ENCODE measurements at places on chromosomes 12 and 14.

DNA sequence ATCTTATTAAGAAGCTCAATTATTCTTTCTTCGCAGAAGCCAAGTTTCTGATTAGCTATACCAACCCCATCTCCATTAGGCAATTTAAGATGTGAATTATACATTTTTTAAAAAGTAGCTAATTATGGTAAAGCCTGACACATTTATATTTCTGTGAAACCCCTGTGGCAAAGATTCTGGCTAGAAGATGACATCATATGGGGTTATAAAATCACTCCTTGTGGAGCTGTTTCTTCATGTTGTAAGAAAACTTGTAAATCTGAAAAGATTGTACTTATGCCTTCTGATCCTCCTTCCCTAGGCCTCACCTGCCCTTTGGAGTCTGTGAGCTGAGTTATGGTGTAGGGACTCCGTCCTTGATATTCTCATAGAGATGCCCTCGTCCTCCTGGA, 78.1 kb downstream of the CHST11 start:
- DNase-seq = no peak

DNA sequence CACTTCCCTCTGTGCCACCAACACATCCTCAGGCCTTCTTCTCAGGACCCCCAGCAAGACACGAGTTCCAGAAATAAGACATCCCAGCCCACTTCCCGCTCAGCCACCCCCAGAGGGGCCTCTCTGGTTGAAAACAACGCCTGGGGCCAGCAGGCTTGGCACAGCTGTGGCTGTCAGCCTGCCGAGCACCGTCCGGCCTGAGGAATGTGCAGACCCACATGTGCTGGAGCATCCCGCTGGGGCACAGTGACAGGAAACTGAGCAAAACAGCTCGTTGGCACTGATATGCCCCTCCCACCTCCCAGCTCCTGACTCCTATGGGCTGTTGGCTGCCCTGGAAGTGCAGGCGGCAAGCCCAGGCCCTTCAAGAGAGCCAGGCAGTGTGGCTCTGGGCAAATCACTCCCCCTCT, 1.4 kb downstream of the SYNE3 start:
- DNase-seq = no peak

DNA sequence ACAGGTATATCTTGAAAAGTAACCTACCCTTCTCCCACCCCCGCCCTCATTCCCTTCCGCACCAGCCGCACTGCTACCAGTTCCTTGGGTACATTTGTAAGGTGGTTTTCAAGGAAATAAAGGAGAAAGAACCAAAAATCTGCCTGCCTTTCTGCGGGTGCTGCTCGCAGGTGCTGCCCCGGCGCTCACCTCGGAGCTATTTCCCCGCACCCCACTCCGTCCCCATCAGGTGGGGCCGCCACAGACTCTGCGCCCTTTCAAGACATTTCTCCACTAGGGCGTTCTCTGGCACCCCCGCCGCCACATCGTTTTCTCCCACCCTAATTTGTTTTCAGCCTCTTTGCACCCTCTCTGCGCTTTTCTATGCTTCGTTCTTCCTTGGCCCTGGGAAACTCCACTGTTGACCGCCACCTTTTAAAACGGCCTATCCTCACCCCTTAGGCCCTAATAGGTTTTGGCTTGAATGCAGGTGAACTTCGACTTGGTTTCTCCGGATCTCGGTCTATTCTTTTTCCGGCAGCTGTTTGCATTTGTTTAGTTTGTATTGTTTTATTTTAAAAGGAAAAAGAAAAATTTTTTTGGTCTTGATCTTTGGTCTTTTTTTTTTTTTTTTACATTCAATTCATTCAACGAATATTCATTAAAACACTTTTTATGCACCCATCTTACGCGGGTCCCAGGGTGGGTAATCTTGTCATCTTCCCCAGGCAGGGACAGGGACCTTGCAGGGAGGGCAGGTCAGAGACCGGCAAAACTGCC, 3.0 kb downstream of the VSX2 start:
- no peak for DNase-seq

- DNase-seq = no peak
These were observed 115.0 kb downstream of the TPH2 start for GRCh38 chr12:72053604-72054003.

DNA sequence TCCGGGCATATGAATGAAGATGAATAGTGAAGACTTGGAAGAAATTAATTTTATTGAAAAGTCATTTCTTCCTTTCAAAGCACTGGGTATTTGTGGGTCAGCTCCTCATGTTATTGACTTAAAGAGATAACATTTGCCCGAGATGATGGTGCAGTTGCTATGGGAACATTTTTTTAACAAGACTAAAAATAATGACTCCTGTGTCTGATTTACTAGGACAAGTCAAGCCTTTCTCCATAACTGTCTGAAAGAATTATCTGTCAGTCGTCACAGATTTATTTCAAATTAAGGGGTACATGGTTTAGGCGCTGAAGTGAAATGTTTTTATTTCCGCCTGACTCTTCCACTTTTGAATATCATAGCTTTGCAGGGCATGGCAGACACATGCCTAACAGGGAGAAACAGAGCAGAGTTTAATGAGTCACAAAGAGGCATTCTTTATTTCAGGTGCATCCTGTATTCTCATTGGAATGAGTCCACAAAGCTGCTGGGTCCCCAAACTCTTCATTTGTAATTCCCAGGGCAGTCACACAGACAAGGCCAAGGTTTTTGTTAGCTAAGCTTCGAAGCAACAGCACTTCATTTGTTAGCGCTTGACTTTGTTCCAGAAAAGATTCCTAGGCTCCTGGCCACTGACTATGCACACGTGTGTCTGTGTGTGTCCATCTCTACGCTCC, 4.3 kb upstream of the GPHB5 start:
- no peak for DNase-seq

GRCh38 chr12:64054079-64054520, 168.0 kb downstream of the KICS2 start:
- DNase-seq = no peak

GRCh38 chr12:6950811-6951540, at the start of gene PTPN6:
Gene PTPN6 (plus strand): TSS chr12:6951356. CDS start chr12:6951513, 157 bp downstream.
- DNase-seq = peak; percentile 47

- no peak for DNase-seq
These were observed 284.5 kb upstream of the E2F7 start for GRCh38 chr12:77349689-77350370.

GRCh38 chr12:115998794-115999478, 278.6 kb downstream of the MED13L start:
- no peak for DNase-seq

DNA sequence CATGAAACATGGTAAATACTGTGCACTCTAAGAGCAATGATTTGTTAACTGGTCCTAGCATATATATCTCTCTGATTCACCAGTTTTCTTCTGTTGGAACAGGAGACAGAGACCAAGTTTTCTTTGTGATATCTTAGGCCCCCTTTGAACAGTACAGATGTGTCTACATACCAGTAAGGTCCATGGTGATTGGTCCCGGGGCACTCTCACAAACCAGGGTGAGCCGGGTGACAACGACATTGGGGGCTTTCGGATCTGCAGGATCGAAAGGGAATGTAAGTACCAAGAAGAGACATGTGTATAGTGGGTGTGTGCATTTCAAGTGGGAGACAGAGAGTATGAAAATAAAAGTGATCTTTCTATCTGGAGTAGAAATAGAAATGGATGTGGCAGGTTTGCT, 11.3 kb upstream of the ERP27 start:
- DNase-seq = no peak

- no peak for DNase-seq
These were observed 306.8 kb upstream of the LRFN5 start for GRCh38 chr14:41299924-41300323.

DNA sequence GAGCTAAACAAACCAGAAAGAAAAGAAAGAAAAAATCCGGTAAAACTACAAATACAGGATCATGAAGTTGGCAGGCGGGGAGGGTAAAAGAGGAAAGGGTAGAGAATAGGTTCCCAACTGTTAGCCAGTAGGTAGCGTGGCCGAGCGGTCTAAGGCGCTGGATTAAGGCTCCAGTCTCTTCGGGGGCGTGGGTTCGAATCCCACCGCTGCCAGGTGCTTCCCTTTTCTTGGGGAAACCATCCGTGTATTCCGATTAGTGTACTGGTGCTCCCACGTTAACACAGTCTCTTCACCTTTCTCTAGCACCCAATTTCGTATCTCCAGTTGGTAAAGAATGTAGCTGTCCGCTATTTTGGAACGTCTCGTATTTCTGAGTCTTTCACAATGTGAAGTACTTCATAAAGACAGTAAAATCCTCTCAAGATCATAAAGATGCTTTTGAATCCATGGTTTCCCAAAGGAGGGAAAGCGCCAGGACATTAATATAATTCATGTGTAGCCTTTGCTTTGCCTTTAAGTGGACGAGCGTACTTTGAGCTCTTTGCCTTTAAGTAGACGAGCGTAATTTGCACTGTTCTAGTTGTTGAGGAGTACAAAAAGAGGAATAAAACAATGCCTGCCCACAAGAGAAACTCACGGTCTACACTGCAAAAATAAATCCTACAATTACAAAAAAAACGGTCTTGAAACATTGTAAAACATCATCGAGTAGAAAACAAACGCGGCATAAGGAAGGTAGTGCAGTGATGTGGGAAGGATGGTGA, 19.0 kb upstream of the RNASE12 start:
- peak; percentile 69 for DNase-seq

DNA sequence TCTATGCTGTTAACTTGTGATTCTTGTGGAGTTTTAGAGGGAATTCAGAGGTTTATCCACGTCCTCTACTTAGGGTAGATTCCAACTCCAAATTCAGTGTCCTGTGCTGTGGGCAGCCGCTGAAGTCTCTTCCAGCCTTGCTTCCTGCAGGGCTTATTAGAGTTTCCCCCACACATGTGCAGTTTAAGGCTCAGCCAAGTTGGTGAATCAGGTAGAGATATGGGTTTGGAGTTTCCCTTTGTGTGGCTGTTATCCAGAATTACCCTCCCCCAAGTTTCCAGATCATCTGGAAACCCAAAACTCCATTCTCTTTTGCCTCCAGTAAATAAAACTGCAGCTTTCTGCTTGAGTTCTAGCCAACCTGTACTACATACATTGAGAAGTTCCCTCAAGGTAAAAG, 853.7 kb downstream of the GALC start:
- no peak for DNase-seq

DNA sequence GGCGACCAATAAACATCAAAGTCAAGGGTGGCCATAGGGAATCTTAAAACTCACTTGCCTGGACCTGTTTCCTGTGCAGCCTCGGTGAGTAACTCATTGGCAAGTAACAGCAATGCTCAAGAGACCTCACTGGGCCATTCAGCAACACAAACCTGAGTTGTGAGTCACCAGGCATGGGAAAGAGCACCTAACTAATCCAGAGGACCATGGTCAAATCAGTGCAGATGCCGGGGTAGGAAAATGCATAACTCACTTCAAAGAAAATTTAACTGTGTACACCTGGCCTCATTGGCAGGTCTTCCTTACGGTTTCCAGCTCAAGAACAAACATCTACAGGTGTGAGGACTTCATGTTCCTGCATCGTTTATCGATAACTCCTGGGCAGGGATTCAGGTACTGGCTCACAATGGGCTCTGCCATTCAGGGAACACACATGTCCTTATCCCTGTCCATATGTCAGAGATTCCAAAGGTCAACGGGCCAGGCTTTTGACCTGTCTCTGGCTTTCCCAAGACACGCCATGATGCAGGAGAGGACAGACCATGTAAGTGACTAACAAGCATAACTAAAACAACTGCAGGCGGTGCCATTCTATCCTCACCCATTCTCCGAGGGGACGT, 211.8 kb downstream of the ANO2 start:
- no peak for DNase-seq

DNA sequence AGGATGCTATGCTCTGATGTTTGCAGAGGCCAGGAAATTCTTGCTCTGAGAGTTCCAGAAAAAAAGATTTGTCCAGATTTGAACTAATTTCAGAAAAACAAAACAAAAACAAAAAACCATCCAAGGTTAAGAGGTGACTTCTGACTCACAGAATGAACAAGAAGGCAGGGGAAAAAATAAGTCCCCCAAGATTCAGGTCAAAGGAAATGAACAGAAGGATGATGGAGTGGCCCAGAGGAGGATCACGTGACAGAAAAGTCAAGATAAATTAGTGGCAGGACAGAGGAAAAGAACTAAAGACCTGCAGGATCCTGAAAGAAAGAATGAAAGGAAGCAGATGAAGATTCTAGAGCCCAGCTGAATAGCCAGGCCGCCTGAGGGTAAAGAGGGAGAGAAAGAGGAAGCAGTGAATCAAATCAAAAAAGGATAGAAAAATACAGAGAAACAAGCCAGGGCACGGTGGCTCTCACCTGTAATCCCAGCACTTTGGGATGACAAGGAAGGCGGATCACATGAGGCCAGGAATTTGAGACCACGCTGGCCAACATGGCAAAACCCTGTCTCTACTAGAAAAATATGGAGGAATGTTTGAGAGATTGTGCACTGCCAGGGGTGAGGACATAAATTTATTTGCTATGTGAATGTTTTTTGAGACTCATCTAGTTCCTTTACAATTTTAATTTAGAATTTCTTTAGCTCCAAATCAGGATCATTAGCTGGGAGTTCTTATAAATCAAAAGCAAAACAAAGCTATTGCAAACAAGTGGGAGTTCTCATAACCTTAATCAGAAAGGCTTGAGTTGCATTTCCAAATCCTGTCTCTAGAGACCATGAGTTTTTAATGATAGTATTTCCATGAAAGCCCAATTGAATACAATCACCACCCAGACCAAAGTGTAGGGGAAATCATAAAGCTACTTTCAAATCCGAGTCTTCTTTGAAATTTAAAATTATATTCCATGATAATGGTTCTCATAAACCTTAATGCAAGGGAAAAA, 217.1 kb upstream of the PLEKHG7 start:
- no peak for DNase-seq

- DNase-seq = no peak
These were observed 19.9 kb downstream of the TTC7B start for GRCh38 chr14:90796329-90796728.

GRCh38 chr14:41605550-41606281, 960 bp upstream of the LRFN5 start:
- no peak for DNase-seq
